ENCODE measurements at places on chromosomes 1 and 21. TPM values are rescaled to one million over a fixed set of nuclear protein-coding genes. Genes with fewer than 3 reads are reported as not detected.

Gene RIMS3
- 1.4 TPM for total RNA-seq

Gene PROK1
- not detected for total RNA-seq

Gene SH2D1B
- not detected for total RNA-seq

Gene WDTC1
- 14.5 TPM for total RNA-seq

Gene NT5C1A
- not detected for total RNA-seq

Gene FCAMR
- not detected for total RNA-seq

Gene ACTL8
- total RNA-seq = not detected

Gene DCDC2B
- total RNA-seq = not detected

Gene DISP3
- not detected for total RNA-seq

Gene RNU1-1
- 4,441 TPM for total RNA-seq

Gene FRRS1
- total RNA-seq = 13.0 TPM

Gene SETD4
- total RNA-seq = 16.0 TPM

Gene KRTAP21-2
- total RNA-seq = not detected

Gene SPRR2E
- total RNA-seq = 3.5 TPM

Gene SEMA4A
- total RNA-seq = 9.7 TPM

Data from foreskin keratinocyte (primary cell).